ENCODE measurements at places on chromosomes 2 and 18.

- DNase-seq: no peak
Observed at GRCh38 chr2:178197791-178198190, 3.5 kb downstream of the OSBPL6 start.

DNA sequence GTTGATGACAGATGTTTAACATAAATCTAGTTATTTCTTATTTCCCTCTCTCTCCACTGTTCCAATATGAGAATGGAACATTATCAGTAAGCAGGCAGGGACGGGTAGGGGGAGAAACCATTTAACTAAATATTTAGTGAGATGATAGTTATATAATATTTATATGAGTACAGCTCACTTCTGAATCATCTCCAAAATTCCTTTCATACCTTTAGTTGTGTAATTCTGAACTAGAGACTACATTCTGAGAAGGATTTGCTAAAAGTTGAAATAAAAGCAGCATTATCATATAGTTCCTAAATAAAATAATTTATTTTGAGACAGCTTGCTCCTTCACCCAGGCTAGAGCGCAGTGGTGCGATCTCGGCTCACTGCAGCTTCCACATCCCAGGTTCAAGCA, 41.4 kb downstream of the B4GALT6 start:
- no peak for DNase-seq

DNA sequence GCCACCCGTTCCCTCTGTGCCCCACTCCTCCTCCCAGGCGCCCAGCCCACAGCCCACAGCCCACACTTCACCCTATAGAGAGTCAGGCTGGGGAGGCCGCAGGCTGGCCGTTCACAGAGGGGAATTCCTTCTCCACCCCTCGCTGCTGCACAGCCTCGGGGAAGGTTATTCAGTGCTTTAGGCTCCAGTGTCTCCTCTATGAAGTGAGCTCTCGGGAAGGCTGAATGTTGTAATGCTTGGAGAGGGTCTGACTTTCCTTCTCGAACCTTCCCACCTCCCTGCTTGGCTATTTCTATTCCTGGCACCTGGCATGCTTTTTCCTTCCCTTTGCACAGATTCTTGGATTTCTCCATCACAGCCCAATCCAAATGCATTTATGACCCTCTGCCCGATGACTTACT, 62.5 kb upstream of the SMAD7 start:
- no peak for DNase-seq

- no peak for DNase-seq
Observed at GRCh38 chr2:239379641-239380170, 21.1 kb downstream of the HDAC4 start.

- DNase-seq: no peak
Observed at GRCh38 chr2:46098621-46099062, 198.6 kb upstream of the EPAS1 start.

- no peak for DNase-seq
Observed at GRCh38 chr2:178241844-178242551, 47.7 kb downstream of the OSBPL6 start.

GRCh38 chr18:8703781-8704301, 1.5 kb upstream of the MTCL1 start:
- no peak for DNase-seq

DNA sequence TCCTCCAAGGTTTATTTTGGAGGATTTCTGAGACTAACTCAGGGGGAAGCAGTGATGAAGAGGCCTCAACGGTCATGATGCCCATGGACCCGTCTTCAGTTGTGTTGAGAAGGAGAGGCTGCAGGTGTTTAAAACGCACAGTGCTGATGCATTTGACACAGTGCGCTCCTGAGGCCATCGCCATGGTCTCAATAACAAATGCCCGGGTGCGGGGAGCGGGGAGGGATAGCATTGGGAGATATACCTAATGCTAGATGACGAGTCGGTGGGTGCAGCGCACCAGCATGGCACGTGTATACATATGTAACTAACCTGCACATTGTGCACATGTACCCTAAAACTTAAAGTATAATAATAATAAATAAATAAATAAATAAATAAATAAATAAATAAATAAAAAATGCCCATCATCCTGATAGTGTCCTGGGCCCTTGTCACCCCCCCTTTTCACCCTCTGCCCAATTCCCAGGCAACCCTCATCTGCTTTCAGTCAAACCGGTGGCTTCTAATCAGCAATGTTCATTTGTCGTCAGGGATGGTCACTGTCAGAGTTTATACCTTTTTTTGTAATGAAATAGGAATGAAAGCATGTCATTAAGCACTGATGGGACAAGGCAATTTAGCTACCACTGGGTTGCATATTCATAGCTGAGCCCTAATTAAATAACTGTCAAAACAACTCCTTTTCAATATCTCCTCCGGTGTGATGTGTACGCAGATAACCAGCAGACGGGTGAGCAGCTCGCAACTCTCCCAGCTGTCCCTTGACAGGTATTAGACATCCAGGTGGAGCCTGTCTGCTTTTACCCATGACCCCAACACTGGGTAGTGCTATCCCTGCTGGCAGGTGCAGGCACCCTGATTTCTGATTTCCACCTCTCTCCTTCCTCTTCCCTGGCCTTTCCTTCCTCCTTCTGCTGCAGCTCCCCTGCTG, 95.9 kb downstream of the KCNF1 start:
- no peak for DNase-seq

DNA sequence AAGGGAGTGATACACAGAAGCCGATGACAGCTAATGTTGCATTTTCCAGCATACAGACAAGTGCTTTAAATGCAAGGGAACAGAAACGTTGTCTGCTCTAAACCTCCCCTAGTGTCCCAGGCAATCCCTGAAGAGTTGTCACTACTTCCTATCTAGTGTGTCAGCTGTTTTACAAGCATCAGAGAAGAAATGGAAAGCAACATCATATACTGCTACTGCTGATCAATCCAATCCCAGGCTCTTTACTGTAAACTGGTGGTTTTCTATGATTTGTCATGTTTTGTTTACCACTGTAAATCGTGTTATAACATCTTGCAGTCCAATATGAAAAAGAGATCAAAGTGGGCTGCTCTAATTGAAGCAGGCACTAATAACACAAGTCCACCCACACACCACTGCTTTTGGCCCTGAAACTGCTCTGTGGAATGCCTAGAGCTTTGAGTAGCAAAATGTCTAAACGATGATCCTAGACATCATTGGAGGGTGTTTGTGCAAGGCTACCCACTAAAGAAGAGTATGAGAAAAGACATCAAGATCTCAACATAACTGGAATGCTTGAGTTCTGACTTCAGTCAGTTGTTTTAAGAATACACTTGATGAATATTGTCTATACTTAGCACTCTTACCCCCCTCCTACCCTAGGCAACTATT, 18.1 kb upstream of the ROCK1 start:
- no peak for DNase-seq

DNA sequence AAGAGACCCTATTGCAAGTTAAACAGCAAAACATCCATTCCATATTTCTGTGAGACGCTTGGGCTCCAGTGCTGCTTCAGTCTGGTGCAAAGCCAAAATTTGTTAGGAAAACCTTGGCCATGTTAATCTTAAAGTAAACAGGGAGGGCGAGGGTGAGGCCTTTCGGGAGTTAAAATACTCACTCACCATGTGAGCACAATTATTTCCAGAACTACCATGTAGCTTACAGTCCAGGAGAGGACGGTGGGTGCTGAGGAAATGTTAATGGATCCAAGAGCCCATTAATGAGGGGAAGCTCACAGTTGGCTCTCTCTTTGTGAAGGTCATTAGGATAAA, 286.4 kb downstream of the SLC8A1 start:
- DNase-seq: no peak

DNA sequence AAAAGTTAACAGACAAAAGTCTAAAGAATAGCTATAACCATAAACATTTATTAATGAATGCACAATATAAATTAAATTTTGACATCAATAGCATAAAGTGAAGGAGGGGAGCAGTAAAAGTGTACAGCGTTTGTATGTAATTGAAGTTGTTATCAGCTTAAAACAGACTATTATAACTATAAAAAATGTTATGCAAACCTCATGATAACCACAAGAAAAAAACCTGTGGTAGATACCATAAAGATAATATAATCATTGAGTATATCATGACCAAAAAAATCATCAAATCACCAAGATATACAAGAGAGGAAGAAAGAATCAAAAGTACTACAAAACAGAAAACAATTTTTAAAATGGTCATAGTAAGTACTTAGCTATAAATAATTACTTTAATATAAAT, 122.1 kb upstream of the ID2 start:
- DNase-seq: no peak

GRCh38 chr2:207867056-207867455, 97.3 kb upstream of the FZD5 start:
- no peak for DNase-seq

- no peak for DNase-seq
Observed at GRCh38 chr2:50148632-50149031, 883.3 kb downstream of the NRXN1 start.

- no peak for DNase-seq
Observed at GRCh38 chr18:78765637-78766281, 213.9 kb upstream of the SALL3 start.

Measured in thymus (tissue), 14 donors.